ENCODE measurements at places on chromosomes 7 and 10. TPM values are rescaled to one million over a fixed set of nuclear protein-coding genes. Genes with fewer than 3 reads are reported as not detected.

GRCh38 chr10:14487488-14487883, 156.8 kb upstream of the FRMD4A start:
- DNase-seq, result no peak

SPDYE1 gene
- not detected for total RNA-seq

DNA sequence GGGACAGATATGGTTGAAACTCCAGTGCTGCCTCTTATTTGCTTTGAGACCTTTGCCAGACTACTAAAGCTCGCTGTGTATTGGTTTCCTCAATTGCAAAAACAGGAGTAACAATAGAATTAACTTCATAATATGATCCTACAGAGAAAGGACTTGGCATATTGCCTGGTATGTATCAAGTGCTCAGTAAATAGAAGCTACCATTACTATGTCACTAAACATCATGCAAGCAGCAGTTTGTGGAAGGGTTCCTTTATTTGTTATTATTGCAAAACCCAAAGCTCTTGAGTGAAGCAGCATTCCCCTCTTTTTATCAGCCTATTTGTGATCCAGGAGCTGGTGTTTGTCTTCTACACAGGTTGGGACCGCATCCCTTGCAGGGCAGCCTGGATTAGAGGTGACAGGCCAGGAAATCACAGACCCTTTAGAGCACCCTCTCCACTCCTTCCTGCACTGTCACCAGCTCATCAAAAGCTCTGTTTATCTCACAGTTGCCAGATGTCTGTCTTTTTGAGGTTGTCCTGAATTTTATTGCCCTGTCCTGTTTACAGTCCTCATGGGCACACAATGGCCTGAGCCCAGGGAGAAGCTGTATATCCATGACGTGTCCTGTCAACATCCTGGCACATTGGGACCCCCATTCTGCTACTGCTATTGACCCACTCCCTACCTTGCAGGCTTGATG, 121.5 kb downstream of the SNX10 start:
- no peak for DNase-seq

MRPS24 gene
- total RNA-seq, result 66.9 TPM

GRCh38 chr7:19091550-19092200, 25.8 kb downstream of the TWIST1 start:
- DNase-seq, result no peak
